Mesendoderm (in vitro differentiated cells): ENCODE measurements at places on chromosomes 16 and 17.

DNA sequence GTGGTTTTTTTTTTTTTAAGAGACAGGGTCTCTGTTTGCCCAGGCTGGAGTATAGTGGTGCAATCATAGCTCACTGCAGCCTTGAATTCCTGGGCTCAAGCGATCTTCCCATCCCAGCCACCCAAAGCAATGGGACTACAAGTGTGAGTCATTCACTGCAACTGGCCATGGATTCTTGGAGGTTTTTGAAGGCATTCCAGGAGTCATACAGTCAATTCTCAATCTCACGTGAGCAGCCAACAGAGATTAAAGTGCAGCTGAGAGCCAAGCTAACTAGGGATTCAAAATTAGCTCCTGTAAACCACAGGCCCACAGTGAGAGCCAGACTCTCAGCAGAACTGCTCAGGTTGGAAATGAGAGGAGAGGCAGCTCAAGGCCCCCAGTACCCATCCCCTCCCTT is 30.2 kb downstream of the XPO6 start:
- peak; percentile 93 for DNase-seq
- H3K4me3 ChIP-seq: no peak overlapping the region
- no peaks in the 10 kb centered on the region for H3K27me3 ChIP-seq
- H3K4me1 ChIP-seq: peaks cover 2% of the 10 kb centered on the region

GRCh38 chr16:85174871-85175723 is 62.8 kb upstream of the CIBAR2 start:
- no peaks in the 10 kb centered on the region for H3K36me3 ChIP-seq
- H3K4me1 ChIP-seq: peaks cover 10% of the 10 kb centered on the region
- H3K27ac ChIP-seq: no peak overlapping the region

- no peaks in the 10 kb centered on the region for H3K36me3 ChIP-seq
- no peak overlapping the region for H3K4me3 ChIP-seq
- no peak for DNase-seq
- peaks cover 22% of the 10 kb centered on the region for H3K4me1 ChIP-seq
Observed at GRCh38 chr17:28396635-28397239, 9.3 kb downstream of the SLC46A1 start.

GRCh38 chr16:74372953-74373846 is 2.9 kb upstream of the NPIPB15 start:
- no peak for DNase-seq
- H3K4me1 ChIP-seq: no peaks in the 10 kb centered on the region
- H3K36me3 ChIP-seq: no peaks in the 10 kb centered on the region
- no peak overlapping the region for H3K4me3 ChIP-seq
- no peak overlapping the region for H3K27ac ChIP-seq
- no peaks in the 10 kb centered on the region for H3K27me3 ChIP-seq

DNA sequence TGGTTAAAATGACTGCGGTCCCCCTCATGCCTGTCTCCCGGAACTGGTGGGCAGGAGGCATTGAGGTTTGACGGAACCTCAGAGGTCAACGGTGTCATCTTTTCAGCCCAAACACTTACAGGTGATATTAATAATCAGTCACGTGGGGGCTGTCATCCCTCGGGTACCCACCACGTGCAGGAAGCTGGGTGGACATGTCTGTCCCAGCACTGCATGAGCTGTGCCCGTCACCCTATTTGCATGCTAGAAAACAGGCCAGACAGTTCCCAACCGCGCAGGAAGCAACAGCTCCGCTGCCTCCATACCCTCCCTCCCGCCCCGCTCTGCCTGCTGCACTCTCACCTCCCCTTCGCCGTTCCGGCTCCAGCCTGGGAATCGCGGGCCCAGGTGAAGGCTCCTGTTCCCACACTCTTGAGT is 1.4 kb downstream of the SYNGR3 start:
- H3K4me1 ChIP-seq: no peaks in the 10 kb centered on the region
- DNase-seq: no peak
- H3K27me3 ChIP-seq: peaks cover 3% of the 10 kb centered on the region
- H3K4me3 ChIP-seq: no peak overlapping the region
- peaks cover under 1% of the 10 kb centered on the region for H3K36me3 ChIP-seq
- H3K27ac ChIP-seq: no peak overlapping the region

GRCh38 chr17:17463821-17464220 is 13.0 kb upstream of the MED9 start:
- no peak for DNase-seq
- no peaks in the 10 kb centered on the region for H3K36me3 ChIP-seq
- H3K4me3 ChIP-seq: no peak overlapping the region

DNA sequence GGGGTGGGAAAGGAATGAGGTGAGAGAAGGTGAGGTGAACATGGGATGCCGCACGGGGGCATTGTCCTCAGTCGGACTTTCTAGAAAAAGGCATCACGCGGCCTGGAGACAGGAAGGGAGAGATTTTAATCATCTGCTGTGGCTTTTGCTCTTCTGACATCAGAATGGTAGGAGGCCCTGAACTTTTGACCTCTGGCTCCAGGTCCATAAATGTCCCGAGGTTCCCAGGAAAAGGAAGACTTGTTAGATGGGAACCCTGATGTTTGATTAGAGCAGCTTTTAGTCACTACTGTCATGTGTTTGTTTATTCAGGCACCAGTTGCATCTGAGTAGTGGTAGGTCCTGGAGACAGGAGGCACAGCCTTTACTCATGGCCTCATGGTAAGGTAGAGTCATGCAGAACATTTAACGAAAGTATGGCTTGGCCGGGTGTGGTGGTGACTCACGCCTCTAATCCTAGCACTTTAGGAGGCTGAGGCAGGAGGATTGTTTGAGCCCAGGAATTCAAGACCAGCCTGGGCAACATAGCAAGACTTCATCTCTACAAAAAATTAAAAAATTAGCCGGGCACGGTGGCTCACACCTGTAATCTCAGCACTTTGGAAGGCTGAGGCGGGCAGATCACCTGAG is 203.1 kb downstream of the MSI2 start:
- H3K4me1 ChIP-seq: peaks cover 1% of the 10 kb centered on the region
- no peaks in the 10 kb centered on the region for H3K36me3 ChIP-seq
- no peaks in the 10 kb centered on the region for H3K27me3 ChIP-seq

GRCh38 chr17:76398523-76399174 is 14.2 kb downstream of the SPHK1 start:
- H3K4me1 ChIP-seq: no peaks in the 10 kb centered on the region
- no peak for DNase-seq
- H3K36me3 ChIP-seq: peaks cover 31% of the 10 kb centered on the region
- no peaks in the 10 kb centered on the region for H3K27me3 ChIP-seq
- H3K4me3 ChIP-seq: no peak overlapping the region

GRCh38 chr17:3590231-3590630 is 19.0 kb downstream of the TRPV1 start:
- no peaks in the 10 kb centered on the region for H3K27me3 ChIP-seq
- H3K4me3 ChIP-seq: no peak overlapping the region
- H3K36me3 ChIP-seq: no peaks in the 10 kb centered on the region
- H3K27ac ChIP-seq: no peak overlapping the region

DNA sequence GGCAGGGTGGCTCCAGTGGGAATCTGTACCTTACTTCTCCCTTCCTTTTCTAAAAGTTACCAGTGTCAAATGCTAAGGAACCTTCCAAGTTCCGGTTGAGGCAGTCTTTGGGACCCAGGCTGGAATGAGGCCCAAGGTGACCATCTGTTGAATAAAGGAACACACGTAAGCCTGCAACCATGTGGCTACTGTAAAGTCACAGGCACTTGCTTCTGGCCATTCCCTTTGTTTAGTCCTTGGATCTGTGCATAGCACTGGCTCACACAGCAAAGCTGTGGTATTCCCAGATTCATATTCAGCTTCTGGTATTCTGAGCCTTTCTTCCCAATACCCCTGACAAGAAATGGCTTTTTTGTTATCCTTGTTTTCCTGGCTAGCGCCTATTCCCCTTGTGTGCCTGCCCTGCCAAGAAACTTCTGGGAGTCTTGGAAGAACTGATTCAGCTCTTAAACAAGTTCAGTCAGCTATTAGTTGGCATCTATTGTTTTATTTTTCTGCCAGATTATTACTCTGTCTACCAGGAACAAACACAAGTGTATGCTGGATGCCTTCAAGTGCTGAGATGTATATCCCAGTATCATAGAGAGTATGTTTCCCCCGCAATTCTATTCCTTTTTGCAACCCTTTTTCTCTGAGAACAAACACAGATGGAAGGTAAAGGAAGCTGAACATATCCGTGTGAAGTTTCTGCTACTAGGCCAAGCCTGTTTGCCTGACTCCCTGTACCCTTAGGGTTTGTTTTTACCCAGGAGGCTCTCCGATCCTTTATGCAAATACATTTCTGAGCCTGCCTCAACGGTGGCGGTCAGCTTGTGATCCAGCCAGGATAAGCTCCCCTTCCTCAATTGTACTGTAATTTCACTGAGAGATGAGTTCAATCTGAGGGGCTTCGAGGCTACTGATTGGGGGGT is 13.2 kb downstream of the TMEM238L start:
- no peak overlapping the region for H3K4me3 ChIP-seq
- H3K36me3 ChIP-seq: no peaks in the 10 kb centered on the region
- DNase-seq: peak; percentile 76

DNA sequence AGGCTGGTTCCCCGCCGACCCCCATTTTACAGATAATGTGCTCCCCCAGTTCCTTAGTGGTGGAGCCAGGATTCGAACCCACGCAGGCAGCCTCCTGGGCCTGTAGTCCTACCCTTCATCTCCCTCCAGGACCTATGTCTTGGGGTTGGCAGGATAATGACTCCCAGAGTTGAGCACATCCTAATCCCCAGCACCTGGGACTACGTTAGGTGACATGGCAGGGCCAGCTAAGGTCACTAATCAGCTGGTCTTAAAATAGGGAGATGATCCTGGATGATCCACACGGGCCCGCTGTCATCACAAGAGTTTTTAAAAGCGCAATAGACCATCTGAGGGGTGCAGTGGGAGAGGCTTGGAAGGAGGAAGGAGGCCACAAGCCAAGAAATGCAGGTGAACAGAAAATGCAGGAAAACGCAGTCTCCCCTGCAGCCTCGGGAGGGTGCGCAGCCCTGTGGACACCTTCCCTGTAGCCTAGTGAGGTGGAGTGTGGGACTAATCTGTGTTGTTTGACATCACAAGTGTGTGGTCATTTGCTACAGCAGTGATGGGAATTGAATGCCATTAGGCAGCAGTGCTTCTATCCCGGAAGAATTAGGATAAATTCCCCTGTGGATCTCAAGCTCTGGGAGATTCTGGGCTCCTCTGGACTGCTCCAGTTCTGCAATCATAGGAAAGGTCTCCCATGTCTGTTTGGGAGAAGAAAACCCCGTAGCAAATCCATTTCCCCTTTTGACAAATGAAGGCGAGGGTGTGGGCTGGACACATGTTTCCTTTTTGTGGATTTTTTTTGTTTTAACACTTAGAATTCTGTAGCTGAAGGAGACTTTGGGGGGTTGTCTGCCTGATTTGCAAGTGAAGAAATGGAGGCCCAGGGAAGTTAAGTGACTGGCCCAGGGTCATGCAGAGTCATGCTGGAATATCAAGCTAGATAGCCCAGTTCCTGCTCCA is 297.7 kb downstream of the SEC14L1 start:
- no peak overlapping the region for H3K4me3 ChIP-seq
- no peaks in the 10 kb centered on the region for H3K36me3 ChIP-seq
- H3K4me1 ChIP-seq: peaks cover 12% of the 10 kb centered on the region
- H3K27me3 ChIP-seq: no peaks in the 10 kb centered on the region
- no peak for DNase-seq

- no peaks in the 10 kb centered on the region for H3K36me3 ChIP-seq
- H3K27me3 ChIP-seq: no peaks in the 10 kb centered on the region
- no peak overlapping the region for H3K27ac ChIP-seq
- H3K4me3 ChIP-seq: no peak overlapping the region
- no peak for DNase-seq
Observed at GRCh38 chr16:24511792-24512191, 27.6 kb upstream of the RBBP6 start.

DNA sequence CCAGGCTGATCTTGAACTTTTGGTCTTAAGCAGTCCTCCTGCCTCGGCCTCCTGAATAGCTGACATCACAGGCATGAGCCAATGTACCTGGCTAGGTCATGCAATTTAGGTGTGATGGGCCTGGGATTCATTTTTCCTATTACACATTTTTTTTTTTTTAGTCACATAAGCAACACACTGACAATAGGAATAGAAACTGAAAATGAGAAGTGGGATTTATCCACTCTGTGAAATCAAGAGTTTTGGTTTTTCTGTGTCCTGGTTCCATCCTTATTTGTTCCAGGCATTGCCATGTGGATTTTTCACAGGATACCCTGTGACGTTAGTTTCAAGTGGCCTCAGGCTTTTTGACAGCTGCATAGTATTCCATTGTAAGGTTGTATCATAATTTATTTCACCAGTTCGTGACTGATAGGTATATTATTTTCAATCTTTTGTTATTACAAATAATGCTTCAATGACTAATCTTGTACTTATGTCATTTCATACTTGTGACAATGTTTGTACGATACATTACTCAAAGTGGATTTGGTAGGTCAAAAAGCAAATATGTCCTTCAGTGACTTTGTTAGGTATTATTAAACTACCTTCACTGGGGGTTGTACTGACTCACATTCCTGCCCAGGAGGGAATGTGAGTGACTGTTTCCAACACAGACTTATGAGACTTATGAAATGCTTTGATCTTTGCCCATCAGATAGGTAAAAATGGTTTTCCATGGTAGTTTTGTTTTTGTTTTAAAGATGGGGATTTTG is 10.6 kb downstream of the ADCY7 start:
- no peak for DNase-seq
- no peak overlapping the region for H3K4me3 ChIP-seq
- no peaks in the 10 kb centered on the region for H3K27me3 ChIP-seq

- H3K27me3 ChIP-seq: no peaks in the 10 kb centered on the region
- H3K4me1 ChIP-seq: peaks cover 2% of the 10 kb centered on the region
- H3K36me3 ChIP-seq: no peaks in the 10 kb centered on the region
- no peak overlapping the region for H3K4me3 ChIP-seq
Observed at GRCh38 chr17:1083451-1084187, 86.7 kb downstream of the TIMM22 start.

DNA sequence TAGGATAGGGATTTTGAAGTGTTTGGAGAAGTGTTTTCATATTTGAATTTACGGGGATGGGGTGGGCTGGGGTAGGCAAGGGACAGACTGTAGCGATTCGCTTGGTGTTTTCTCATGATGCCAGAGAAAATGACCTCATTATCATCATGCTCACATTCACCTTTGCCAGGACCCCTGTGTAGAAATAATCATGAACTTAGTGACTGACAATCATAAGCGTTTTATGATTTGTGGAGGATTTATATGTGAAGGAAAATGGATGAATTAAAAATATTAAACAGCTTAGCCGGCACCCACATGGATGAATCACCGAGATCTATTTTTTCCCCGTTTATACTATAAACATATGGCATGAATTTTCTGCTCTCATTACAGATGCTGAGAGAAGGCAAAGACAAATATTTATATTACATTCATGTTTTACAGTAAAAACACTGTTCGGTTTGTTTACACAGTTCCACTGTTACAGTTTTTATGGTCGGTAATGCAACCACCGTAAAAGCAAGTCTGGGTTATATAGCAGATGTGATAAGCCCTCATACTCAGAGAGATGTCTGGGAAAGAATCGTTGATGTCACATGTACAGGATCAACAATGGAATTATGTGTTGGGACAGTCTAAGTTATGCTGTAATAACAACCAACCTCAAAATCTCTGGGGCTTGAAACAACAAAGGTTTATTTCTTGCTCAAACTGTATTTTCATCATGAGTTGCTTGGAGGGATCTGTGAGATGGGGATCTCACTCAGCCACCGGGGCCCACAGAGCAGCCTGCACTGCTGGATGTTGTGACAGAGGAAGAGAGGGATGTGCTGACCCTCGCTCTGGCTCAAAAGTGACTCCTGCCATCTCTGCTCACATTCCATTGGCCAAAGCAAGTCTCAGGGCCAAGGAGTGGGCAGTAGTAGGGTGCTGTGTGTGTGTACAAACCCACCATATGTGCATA is 85.1 kb downstream of the WWOX start:
- no peak overlapping the region for H3K4me3 ChIP-seq
- no peak for DNase-seq
- no peaks in the 10 kb centered on the region for H3K36me3 ChIP-seq
- no peak overlapping the region for H3K27ac ChIP-seq
- no peaks in the 10 kb centered on the region for H3K4me1 ChIP-seq
- no peaks in the 10 kb centered on the region for H3K27me3 ChIP-seq
